ENCODE measurements at places on chromosomes 1 and 21.

- DNase-seq = no peak
These were observed 18.4 kb upstream of the TNFRSF1B start for GRCh38 chr1:12148160-12148957.

- peak; percentile 69 for DNase-seq
These were observed 6.6 kb downstream of the IFFO2 start for GRCh38 chr1:18949686-18950400.

- DNase-seq = no peak
These were observed 7.0 kb downstream of the GPR3 start for GRCh38 chr1:27399251-27400025.

GRCh38 chr1:189117072-189117770, 1360.4 kb downstream of the BRINP3 start:
- no peak for DNase-seq

GRCh38 chr1:100358210-100358609, 5.9 kb downstream of the CDC14A start:
- no peak for DNase-seq

DNA sequence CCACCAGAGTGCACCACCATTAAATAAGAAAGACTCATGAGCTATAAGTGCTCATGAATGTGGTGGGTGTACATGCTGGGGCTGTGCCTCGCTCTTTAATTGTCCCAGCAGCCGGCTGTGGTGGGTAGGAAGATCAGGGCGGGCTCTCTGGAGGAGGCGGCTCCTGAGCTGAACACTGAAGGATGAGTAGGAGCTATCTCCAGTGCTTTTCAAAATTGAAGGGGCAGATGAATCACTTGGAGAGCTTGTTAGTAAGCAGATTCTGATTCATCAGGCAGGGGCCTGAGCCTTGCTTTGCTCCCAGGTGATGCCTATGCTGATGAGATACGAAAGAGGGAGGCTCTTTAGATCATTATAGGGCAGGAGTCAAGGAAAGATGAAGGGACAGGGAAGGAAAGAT, 54.1 kb downstream of the ETS2 start:
- no peak for DNase-seq

DNA sequence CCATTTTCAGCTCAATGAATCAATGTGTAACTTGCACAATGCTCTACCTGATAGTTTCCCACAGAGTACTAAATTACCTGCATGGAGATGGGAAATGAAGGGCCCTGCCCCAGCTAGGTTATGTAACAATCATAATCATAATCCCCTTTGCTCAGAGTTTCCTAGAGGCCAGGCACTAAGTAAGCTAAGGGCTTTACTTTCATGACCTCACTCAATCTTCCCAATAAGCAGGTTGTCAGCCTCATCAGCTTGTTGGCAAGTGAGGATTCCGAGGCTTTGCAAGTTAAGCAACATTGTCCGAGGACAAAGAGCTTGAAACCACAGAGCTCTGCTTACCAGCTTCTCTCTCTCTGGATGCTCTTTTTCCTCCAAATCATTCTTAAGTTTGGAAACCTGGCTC, 64.1 kb upstream of the NTPCR start:
- no peak for DNase-seq

DNA sequence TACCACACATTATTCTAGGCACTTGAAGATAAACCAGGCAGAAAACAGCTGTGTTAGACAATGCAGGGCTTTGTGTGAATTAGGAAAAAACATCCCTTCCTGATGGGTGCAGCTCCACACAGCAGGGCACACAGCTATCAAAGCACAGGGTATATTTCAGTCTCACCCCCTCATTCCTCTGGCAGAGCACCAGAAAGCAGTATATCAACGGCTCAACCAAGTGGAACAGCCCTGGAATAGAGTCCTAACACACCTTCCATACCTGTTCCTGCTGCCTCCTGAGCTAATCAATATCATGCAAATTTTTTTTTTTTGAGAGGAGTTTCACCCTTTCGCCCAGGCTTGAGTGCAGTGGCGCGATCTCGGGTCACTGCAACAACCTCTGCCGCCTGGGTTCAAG, 32.1 kb downstream of the LYST start:
- no peak for DNase-seq

Measured in ecto neural progenitor cell (in vitro differentiated cells).